ENCODE measurements at places on chromosomes 1 and 21.

DNA sequence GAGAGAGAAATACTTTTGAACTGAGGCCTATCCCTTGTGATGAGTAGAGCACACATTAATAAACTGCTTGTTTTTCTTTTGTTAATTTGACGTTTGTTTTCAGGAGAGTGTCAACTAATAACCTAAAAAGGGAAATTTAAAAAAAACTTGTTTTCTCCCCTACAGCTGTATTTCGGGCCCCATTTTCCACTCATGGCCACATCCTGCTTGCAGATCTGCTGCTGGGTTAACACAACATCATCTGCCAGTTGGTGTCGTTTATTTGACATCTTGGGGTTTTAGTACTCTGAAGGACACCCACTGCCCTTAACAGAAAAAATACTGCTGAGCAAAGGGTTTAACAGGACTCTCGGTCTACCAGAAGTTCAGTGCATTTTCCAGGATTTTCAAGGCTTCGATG lies 848 bp upstream of the PYHIN1 start:
- DNase-seq = peak; percentile 30

DNA sequence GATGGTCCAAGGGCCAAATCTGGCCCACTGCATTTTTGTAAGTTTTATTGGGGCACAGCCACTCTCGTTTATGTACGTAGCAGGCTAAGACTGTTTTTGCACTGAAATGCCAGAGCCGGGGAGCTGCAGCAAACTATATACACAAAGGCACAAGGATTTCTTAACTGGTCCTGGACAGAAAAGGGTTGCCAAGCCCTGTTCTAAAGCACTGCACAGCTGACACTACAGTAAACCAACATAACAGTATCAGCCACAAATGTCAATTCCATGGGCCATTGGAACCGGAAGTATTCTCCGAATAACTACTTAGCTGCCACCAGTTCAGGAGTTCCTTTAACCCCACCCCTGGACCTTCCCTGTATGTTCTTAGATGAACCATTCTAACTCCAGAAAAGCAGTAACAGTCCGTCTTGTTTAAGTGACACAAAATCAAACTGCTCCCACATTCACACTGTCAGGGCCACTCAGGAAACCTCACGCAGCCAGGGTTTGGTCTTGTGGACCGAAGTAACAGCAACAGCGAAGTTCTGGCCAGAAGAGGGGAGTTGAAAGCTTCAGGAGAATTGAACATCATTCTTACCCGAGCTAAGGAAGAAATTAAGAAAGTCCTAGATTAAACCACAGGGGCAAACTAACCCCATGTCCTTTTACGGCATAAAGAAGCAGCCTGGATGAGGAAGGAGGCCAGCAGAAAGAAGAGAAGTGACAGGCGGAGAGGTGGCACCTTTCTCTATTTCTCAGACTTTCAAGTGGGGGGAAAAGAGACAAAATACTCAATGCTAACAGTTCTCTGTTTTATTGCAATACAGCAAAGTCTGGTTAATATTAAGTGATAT lies 49.2 kb downstream of the COQ8A start:
- DNase-seq = no peak

- no peak for DNase-seq
Observed at GRCh38 chr1:17156108-17156507, 36.9 kb upstream of the PADI2 start.

GRCh38 chr1:27031235-27032118 lies 18.8 kb upstream of the TENT5B start:
- no peak for DNase-seq

DNA sequence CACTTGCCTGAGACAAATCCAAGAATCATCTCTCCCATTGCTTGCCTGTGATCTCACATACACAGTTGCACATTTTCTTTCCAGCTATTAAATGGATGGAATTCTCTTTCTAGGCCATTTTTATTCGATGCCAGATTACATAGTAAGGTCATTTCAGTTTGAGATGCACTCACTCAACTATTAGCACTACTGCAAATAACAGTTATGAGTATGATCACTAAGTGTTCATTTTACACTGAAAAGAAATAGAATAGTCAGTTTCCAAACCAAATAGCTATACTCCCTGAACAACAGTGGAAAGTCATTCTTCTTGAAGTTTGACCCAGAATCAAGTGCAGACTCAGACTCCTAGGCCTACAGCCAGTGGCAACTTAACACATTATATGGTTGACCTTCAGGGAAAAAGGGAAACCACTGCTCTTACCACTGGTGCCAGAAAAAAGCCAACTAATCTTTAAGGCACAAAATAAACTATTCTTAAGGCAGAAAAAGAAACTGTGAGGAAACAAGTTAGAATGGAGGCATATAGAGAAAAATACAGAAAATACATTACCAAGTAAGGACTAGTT lies 31.5 kb downstream of the WNT2B start:
- DNase-seq = no peak

DNA sequence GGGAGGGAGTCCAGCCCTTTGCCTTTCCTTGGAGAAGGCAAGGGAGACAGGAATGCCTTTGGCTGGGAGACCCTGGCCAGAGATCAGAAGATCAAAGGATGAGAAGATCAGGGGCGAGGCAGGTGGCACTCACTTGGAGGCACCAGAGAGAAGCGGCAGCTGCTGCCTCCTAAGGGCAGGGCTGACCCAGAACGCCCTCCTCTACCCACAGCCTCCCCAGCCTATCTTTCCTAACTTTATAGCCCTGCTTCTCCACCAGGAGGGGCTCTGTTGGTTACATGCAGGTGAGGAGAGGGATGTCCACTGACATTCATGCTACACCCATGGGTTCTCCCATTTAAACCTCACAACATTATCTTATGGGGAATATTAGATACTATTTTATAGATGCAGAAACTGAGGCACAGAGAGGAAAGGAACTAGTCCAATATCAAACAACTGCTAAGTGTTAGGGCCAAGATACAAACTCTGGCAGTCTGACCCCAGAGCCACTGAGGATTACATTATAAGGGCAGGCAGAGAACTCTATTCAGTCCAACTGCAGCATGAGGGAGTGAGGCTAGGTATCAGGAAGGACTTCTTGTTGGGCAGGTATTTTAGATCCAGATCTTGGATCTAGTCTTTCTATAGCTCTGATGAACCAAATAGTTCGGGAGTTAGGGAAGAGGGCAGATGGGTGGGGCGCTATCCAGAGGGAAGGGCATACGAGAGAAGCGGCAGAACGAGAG lies 19.9 kb downstream of the LGR6 start:
- no peak for DNase-seq

- DNase-seq = no peak
Observed at GRCh38 chr1:56803561-56804156, 15.5 kb downstream of the FYB2 start.

DNA sequence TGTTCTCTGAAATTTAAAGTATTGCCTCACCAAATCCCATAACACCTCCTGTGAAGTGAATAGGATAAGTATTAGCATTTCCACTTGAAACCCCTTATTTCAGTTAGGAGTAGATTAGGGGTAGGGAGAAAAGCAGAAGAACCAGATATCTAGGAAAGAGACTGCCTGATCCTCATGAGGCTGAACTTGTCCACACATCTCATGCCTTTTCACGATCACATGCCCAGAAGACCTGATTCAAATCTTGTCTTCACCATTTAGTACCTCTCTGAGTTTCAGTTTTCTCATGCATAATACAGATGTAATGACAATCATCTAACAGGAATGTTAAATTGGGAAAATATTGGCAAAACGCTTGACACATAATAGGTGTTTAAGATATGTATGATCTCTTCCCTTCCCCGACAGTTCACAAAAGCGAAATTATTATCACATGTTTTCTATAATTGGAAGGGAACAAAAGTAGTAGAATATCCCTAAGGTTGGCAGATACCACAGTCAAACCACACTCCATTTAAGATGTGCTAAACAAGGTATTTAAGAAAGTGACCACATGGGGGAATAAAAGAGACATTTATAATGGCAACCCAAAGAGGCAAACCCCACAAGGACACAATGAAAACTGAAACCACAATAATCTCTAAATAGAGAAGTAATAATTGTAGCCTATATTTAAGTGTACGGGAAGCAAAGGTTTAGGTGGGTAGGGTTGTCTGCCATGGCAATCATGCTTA lies 25.2 kb downstream of the GFI1 start:
- no peak for DNase-seq

GRCh38 chr21:45632160-45632559 lies 11.4 kb upstream of the PCBP3 start:
- no peak for DNase-seq

- DNase-seq = no peak
Observed at GRCh38 chr1:204344665-204345355, 14.9 kb downstream of the PLEKHA6 start.

DNA sequence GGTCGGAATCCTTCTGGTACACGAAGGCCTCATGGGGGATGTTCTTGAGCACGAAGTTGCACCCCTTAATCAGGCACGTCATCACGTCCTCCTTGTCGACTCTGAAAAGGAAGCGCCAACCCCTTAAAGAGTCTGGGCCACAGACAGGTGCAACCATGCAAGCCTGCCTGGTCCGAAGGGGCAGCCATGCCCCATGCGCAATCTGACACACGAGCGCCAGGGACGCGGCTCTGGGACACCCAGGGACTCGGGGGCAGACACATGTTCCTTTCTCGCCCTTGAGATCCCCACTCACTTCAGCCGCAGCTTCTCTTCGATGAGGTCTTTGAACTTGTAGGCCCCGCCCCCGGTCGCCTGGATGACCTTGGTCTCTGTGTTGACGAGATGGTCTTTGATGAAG lies 5.6 kb downstream of the PANK4 start:
- no peak for DNase-seq

DNA sequence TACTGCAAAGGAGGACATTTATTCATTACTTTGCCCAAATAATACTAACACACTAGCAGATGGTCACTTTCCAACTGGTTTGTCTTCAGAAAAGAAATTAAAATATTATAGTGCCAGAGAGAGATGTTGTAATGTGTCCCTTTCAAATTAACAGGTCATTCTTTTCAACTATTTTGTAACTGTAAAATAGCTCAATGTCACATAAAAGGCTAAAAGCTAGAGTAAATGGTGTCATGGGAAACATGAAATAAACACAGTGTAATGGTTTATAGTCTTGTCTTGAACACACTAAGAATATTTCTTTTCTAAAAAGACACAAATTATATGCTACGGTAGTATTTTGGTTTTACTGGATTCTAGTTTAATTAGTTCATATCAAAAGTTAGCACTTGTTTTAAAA lies 77.8 kb downstream of the ADGRL2 start:
- no peak for DNase-seq

DNA sequence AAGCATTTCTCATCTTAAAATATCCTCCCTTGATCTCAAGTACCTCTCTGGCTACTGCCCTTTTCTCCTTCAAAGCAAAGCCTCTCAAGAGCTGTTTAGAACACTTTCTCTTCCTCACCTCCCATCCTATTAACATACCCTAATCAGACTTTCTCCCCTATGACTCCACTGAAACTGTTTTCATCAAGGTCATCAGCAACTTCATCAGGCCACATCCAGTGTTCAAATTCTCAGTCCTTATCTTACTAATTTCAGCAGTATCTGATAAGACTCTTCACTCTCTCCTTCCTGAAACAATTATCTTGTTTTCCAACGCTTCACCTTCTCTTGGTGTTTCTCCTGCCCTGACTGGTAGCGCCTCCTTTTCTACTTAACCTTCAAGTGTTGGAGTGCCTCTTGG lies 1.5 kb upstream of the RAP1A start:
- DNase-seq = no peak

DNA sequence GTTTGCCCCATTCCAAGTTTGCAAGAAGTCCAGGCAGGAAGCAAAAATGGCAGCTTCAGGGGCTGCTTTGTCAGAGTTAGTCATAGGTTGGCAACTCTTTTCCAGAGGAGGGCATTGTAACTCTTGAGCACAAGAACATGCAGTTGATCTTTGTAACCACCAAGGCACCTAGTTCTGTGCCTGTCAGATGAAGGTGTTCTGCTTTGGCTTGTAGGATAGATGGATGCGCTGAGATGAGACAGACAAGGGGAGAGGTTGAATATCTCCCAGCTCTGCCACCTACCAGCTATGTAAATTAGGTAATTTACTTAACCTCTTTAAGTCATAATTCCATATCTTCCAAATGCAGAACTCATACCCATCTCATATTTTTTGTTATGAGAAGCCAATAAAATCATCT lies 89.3 kb downstream of the ZNF648 start:
- DNase-seq = no peak

GRCh38 chr1:205576011-205576410 lies 55.8 kb downstream of the ELK4 start:
- no peak for DNase-seq

DNA sequence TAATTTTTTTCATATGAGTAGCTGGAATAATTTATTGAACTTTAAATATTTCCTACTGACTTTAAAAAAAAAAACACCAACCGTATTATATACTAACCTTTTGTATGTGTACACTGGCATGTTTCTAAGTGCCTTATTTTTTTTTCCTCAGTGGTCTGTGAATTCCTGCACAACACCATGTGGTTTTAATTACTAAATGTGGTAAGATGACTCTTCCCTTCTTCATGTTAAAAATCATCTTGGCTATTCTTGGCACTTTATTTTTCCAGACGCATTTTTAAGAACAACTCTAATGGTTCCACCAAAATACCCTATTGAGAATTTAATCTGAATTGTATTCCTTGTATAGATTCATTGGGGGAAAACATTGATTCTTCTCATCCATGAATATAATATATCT lies 28.4 kb downstream of the PPP2R5A start:
- no peak for DNase-seq

GRCh38 chr1:87061742-87062156 lies 147.3 kb downstream of the HS2ST1 start:
- no peak for DNase-seq

DNA sequence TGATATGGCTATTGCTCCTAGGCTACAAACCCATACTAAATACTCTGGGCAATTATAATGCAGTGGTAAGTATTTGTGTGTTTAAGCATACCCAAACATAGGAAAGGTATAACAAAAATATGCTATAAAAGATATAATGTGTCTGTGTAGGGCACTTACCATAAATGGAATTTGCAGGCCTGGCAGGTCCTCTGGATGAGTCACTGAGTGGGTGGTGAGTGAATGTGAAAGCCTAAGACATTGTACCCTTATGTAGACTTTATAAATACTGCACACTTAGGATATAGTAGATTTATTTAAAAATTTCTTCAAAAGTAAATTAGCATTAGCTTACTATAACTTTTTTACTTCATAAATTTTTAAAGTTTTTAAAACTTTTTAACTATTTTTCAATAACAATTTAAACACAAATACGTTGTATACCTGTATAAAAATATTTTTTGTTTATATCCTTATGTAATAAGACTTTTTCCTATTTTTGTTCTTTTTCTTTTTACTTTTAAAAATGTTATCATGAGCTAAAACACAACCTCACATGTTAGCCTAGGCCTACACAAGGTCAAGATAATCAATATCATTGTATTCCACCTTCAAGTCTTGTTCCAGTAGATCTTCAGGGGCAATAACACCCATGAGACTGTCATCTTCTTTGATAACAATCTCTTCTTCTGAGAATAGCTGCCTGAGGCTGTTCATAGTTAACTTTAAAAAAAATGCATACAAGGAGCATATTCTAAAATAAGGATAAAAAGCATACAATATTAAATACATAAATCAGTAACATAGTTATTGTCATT lies 306.3 kb upstream of the RGS18 start:
- DNase-seq = no peak
